ENCODE measurements at places on chromosomes 2 and 18. TPM values are rescaled to one million over a fixed set of nuclear protein-coding genes. Genes with fewer than 3 reads are reported as not detected.

Gene ZNF396
- polyA plus RNA-seq, result 0.96 TPM

Gene KLHL14
- 0.08 TPM for polyA plus RNA-seq

Gene NEU2
- not detected for polyA plus RNA-seq

Gene CCDC178
- 0.19 TPM for polyA plus RNA-seq

Gene CPSF3
- 33.4 TPM for polyA plus RNA-seq

Gene ASB18
- polyA plus RNA-seq, result 8.3 TPM

- no peak for DNase-seq
Observed at GRCh38 chr2:216453955-216454614, 41.8 kb downstream of the SMARCAL1 start.

GRCh38 chr2:112579241-112579640 lies 5.2 kb upstream of the CHCHD5 start:
- DNase-seq, result no peak

DNA sequence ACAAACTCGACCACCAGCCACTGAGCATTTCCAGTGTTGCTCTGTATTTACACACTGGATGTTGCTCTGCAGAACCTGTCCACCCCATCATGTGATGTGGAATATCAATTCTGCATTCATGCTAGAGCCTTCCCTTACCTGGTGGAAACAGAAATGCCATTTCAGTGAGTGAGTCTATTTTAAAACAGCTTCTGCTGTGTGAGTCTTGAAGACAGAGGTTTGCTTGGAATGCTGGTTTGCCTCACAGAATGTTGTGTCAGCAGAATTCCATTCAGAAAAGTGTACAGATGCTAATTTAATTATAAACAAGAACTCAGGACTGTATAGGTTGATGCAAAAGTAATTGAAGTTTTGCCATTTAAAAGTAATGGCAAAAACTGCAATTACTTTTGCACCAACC lies 118.3 kb downstream of the MAP3K20 start:
- DNase-seq, result no peak

DNA sequence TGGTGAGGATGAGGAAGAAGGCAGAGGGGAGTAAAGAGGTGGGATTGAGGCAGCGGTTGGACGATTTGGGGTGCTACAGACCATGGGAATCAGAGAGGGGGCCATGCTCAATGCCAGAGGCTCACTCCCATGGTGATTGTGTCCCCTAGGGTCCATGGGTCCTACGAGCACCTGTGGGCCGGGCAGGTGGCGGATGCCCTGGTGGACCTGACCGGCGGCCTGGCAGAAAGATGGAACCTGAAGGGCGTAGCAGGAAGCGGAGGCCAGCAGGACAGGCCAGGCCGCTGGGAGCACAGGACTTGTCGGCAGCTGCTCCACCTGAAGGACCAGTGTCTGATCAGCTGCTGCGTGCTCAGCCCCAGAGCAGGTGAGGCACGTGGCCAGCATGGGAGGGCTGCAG lies 5.2 kb downstream of the CAPN10 start:
- DNase-seq, result no peak

DNA sequence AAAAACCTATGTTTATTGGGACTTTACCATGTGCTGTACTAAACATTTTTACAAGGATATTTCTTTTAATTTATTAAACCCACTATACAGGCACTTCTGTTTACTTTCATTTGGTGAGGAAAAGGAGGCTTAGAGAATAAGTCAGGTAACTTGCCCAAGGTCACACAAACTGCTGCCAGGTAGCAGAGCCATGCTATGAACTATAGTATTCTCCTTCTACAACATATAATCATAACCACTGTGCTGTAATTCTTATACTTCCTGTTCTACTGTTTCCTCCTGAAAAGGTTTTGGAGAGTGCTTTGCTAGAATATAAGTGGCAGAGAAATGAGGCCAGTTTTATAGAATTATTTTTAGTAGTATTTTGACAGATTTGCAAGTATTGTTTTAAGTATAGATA lies 29.5 kb downstream of the SLC39A10 start:
- no peak for DNase-seq

DNA sequence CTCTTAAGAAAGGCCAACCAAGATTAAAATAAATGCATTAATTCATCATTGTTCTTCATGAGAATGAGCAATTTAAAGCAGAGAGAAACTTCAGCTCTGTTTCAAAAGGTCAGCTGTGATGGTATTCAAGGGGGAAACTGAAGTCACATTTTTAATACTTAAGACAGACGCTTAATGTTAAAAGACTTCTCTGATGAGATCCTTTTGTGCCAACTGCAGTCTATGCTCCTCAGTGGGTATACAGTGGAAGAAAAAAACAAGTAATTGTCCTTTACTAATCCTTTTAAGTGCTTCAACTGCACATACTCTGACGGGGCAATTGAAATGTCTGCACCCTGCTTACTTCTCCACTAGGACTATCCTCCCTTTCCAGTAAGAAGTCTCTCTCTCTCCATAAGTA lies 309.7 kb downstream of the GULP1 start:
- DNase-seq, result no peak

DNA sequence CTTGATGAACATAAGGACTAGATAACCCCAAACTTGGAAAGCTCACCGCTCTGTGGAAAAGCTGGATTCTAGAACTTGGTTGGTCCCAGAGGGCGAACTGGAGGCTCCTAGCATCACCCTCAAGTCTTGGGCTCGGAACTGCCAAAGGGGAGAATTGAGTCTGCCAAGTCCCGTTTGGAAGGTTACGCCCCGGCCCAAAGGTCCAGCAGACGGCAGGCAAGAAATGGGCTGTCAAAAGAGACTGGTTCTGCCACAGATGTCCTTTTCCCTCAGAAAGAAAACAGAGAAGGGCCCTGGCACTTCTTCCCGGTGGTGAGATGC lies 182.2 kb downstream of the ANAPC1 start:
- no peak for DNase-seq

- no peak for DNase-seq
Observed at GRCh38 chr18:50671376-50671775, 111.5 kb downstream of the MAPK4 start.

DNA sequence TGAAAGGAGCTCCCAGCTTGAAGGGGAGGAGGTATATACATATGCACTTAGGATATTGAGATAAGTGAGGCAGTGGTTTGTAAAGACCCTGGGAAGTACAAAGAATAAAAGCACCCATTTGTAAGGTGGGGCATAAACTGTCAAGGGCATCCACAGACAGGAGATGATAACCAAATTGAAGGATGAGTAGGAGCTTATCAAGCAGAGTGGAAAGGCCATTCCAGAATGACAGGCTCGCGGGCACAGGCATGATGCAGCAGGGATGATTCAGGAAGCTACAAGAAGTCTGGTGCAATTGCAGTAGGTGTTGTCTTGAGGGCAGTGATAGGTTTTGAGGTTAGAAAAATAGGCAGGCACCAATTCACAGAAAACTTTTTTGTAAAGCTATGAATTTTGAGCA lies 504.8 kb downstream of the PIK3C3 start:
- DNase-seq, result no peak

DNA sequence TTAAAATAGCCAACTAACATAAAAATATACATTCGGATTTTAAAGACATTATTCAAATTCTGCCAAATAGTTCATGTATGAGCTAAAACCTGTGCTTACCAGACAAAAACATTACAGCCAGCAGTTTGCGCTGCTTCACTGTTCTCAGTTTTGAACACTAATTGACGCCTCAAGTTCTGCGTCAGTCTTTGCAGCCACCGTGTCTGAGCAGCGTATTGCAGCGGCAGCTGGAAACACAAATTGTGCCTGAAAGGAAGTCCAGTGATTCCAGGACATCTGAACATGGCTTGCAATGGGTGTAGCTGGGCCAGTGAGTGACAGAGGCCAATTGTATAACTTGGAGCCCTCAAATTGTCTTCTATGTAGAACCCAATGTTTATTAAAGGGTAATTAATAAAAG lies 267.6 kb downstream of the TFCP2L1 start:
- DNase-seq, result no peak

- no peak for DNase-seq
Observed at GRCh38 chr18:24189664-24190346, 50.9 kb downstream of the CABYR start.

Data from forelimb muscle (tissue), 1 donor.